ENCODE measurements at places on chromosomes 1 and 21. TPM values are rescaled to one million over a fixed set of nuclear protein-coding genes. Genes with fewer than 3 reads are reported as not detected.

DNA sequence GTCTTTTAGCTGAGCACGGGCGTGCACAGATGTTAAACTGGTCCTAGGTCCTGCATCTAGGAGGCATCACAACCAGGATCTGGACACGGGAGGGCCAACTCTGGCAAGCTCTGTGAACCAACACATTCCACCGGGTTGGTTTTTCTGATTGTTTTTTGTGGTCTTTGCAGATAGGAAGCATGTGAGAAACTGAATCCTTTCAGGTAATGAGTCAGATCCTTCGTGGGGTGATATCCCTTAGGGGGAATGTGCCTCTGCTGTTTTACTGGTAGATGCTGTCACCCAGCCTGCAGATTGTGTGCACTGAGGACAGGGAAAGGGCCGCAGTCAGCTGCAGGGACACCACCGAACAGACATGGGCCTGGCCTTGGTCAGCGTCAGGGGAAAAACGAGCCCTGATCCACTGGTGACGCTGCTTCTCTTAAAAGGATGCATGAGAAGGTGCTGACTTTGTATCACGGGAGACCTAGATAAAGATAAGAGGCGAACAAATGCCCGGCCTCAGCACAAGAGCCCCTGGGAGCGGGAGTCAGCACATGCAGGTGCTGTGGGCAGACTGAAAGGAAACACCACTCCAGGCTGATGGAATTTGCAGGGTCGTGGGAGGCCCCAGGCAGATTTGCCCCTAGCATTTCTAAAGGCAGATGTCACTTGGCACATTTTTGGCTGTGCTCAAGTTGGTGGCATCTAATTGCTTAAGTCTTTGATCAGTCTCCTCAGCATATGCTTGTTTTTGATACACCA is 51.1 kb downstream of the DOP1B start:
- no peak overlapping the region for H3K4me3 ChIP-seq
- no peak overlapping the region for H3K27ac ChIP-seq
- no peaks in the 10 kb centered on the region for H3K36me3 ChIP-seq
- peaks cover 58% of the 10 kb centered on the region for H3K4me1 ChIP-seq

GRCh38 chr1:233453433-233454200 is 126.1 kb downstream of the MAP3K21 start:
- no peak for DNase-seq
- H3K27me3 ChIP-seq, result no peaks in the 10 kb centered on the region
- H3K27ac ChIP-seq, result no peak overlapping the region
- no peaks in the 10 kb centered on the region for H3K36me3 ChIP-seq
- H3K4me3 ChIP-seq, result no peak overlapping the region

GRCh38 chr1:241079459-241079858 is 277.5 kb downstream of the RGS7 start:
- no peaks in the 10 kb centered on the region for H3K36me3 ChIP-seq
- H3K4me1 ChIP-seq, result no peaks in the 10 kb centered on the region
- DNase-seq, result no peak
- H3K4me3 ChIP-seq, result no peak overlapping the region

- no peaks in the 10 kb centered on the region for H3K27me3 ChIP-seq
- peaks cover 14% of the 10 kb centered on the region for H3K4me1 ChIP-seq
- peaks cover 63% of the 10 kb centered on the region for H3K36me3 ChIP-seq
- peak; percentile 60 for DNase-seq
- H3K4me3 ChIP-seq, result peak overlapping the region; percentile 32
Measured at GRCh38 chr1:24673341-24673740, 30.2 kb downstream of the SRRM1 start.

- DNase-seq, result peak; percentile 78
- H3K27ac ChIP-seq, result no peak overlapping the region
- H3K4me3 ChIP-seq, result no peak overlapping the region
- peaks cover 20% of the 10 kb centered on the region for H3K4me1 ChIP-seq
- H3K36me3 ChIP-seq, result no peaks in the 10 kb centered on the region
Measured at GRCh38 chr1:20405893-20406604, 80.0 kb downstream of the CAMK2N1 start.

Gene KCNA2
- not detected for total RNA-seq
